Muscle of back (tissue), 13 donors: ENCODE measurements at places on chromosomes 2 and 18.

DNA sequence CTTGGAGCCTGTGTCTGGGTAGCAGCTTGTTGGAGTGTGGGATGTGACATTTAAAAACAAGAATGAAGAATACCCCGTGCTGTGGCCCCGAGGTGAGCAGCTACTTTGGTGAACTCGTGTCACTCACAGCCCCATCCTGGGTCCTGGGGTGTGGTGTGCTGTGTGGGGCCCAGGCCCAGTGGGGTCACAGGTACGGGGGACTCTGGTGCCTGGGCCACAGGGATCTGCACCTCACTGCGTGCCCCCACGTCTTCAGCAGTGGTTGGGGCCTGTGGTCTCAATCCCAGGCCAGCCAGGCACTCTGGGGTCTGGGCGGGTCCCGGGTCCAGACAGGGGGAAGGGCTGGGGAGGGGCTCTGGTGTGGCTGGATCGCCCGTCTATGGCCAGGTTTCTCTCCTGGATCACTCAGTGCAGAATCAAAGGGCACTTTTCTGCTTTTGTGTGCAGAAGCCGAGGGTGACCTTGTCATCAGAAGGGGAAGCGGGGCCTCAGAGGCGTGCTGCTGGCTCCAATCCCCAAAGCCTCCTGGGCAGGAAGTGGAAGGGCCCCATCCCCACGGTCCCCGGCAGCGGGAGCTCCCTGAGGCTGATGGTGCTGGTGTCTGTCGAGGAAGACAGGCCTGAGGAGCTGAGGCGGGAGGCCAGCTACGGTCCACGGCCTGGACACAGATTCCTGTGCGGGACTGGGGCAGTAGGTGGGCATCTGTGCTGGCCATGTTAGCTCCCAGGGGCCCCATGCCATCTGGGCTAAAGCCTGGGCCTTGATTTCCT is 1.4 kb downstream of the GPR35 start:
- no peak for DNase-seq

DNA sequence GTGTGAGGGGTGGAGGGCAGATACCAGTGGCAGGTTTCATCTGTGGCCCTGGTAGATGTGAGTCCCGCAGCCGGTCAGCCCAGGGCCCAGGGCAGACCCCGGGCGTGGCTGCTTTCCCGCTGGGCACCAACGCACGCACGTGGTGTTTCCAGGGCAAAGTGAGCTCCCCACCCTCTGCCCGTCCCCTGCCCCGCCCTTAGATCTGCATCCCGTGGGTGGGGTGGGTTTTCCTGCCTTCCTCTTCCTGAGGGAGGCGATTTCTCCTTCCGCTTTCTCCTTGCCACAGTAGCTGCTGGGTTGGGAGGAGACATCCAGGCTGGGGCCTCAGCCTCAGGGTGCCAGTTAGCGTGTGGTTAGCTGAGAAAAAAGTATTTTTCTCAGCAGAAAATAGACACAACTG is 49.6 kb downstream of the ODC1 start:
- DNase-seq: no peak

DNA sequence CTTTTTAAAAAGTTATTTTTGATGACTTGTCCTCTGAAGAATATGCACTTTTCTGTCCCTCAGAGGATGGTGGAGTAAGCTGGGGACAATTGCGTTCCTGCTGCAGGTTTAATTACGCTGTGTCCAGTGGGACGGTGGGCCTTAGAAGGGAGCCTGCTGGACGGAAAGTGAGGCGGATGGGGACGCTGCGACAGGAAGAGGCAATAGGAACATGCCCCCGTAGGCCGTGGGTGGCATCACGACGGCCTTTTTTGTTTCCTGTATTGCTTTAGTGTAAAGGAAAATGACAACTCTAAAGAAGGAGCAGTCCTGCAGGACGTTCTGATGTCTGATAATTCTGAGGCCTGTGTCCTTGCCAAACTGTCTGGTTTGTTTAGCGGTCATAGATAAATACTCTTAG is 121.6 kb downstream of the NFATC1 start:
- DNase-seq: no peak

- no peak for DNase-seq
Measured at GRCh38 chr2:8477552-8478470, 204.0 kb upstream of the ID2 start.

DNA sequence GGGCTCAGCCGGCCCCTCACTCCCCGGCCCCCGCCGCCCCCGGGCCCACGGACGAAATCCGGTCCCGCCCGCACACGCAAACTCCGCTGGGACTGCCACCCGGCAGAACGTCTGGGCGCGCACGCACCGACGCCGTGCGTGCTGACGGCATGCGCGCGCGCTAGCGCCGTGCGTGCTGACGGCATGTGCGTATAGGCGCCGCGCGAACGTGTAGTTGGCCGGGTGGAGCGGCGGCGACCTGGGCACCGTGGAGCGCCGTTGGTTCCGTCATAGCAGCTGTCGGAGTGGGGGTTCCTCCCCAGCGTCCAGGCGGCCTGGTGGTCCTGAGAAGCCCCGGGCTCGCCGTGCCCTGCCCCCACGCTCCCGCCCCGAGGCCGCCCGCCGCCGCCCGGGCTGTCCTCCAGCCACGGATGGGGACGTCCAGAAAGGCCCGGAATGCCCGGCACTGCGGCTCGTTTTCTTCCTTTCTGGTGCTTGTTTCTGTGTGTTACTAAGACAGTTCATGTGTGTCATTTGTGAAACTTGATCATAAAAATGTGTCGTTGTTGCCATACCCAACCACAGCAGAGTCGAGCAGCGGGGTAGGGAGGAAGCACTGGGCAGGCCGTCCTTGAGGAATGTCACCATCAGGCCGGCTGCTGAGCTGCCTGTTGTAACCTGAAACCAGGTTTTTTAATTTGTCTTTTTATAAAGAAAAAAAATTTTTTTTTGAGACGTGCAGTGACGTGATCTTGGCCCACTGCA is at the start of gene TXNL4A:
TXNL4A (minus strand) TSS at position 113 of the 744 bp plus-strand sequence. CDS start 171 bp downstream, outside the sequence.
- peak; percentile 94 for DNase-seq

DNA sequence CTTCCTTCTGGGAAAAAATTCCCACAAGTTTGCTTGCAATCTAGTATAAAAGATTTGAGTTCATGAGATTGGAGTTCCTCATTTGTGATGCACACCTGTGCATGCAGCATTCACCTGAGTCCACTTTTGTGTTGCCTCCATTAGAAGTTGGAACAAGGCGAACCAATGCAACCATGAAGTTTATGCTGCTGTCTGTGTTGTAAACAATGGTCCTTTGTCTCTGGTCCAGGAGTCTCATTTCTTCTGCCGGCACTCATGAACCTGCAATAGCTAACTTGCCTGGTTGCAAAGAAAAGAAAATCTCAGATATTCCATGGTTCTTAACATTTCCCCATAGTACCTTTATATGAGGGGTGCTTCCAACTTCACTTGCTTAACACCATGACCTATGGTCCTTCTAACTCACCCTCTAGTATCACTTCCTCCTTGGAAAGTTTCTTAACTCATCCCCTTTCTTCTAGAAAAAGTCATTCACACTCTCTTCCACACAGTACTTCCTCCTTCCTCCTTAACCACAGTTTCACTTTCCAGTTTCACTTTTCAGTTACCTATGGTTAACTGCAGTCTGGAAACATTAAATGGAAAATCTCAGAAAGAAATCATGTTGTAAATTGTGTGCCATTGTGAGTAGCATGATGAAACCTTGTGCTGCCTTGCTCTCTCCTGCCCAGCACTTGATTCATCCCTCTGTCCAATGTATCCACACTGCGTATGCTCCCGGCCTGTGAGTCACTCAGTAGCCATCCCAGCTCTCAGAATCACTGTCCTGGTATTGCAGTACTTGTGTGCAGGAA is 128.8 kb upstream of the TRIB2 start:
- DNase-seq: no peak

DNA sequence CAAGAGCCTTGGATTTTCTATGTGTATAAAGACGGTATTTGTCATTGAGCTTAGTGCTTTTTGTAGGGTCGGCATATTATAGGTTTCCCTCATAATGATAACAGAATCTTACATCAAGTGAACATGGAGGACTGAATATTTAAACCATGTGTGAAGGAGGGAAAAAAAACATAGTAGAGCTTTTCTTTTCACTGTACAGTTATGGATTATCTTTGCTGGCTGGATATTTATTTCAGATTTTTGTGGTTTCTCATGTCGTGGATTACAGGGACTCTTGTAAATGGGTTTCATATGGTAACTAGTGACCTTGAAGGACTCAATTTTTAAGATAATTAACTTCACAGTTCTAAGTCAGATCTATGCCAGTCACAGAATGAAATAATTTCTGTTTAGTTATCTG is 330.2 kb upstream of the NRP2 start:
- DNase-seq: peak; percentile 28

- no peak for DNase-seq
Measured at GRCh38 chr2:65153515-65153914, 23.6 kb upstream of the RAB1A start.

GRCh38 chr2:3665886-3666612 is 8.0 kb downstream of the ALLC start:
- no peak for DNase-seq

DNA sequence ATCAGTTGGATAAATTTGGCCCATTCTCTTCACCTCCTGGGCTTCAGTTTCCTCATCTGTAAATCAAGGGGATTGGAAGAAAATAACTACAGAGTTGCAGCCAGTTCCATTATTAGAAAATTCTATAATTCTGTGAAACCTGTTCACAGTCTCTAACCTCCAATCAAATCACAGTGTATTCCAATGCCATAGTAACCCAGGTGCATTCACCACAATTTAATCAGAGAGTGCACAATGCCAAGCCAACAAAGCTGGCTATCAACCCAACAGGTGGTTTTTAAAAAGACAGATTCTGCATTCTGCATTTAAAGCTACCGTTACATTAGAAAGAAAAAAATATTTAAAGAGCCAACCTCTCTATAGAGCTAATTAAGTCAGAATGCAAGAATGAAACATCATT is 308.6 kb downstream of the RNF144A start:
- DNase-seq: no peak

- DNase-seq: no peak
Measured at GRCh38 chr2:185255566-185255965, 483.0 kb upstream of the FSIP2 start.

DNA sequence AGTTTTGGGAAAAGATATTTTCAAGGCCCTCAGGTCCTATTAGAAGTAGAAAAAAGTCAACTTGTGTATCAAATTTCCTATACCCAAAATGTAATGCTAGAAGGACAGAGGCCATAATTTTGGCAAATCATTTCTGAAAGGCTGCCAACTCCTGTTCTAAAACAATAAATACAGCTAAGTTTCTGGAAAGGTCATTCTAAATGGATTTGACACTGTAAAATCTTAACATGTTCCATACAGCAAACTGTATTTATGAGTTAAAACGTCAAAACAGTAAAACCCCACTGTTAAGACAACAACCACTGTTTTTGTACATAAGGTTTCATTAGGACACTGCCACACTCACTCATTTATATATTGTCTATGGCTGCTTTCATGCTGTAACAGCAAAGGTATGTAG is 9.7 kb downstream of the FAM98A start:
- peak; percentile 34 for DNase-seq

- DNase-seq: peak; percentile 10
Measured at GRCh38 chr2:61855318-61855613, 1.4 kb upstream of the FAM161A start.

DNA sequence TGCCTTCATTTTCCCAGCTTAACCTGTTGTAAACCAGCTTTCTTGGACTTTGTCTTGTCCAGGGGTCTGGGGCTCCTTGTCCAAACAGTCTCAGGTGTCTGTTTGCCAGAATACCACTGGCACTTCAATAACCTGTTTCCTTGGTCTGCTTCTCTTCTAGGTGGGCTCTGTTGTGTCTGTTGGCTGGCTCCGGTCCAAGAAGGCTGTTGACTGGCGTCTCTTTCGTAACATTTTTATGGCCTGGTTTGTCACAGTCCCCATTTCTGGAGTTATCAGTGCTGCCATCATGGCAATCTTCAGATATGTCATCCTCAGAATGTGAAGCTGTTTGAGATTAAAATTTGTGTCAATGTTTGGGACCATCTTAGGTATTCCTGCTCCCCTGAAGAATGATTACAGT is 17.0 kb downstream of the SLC20A1 start:
- no peak for DNase-seq

DNA sequence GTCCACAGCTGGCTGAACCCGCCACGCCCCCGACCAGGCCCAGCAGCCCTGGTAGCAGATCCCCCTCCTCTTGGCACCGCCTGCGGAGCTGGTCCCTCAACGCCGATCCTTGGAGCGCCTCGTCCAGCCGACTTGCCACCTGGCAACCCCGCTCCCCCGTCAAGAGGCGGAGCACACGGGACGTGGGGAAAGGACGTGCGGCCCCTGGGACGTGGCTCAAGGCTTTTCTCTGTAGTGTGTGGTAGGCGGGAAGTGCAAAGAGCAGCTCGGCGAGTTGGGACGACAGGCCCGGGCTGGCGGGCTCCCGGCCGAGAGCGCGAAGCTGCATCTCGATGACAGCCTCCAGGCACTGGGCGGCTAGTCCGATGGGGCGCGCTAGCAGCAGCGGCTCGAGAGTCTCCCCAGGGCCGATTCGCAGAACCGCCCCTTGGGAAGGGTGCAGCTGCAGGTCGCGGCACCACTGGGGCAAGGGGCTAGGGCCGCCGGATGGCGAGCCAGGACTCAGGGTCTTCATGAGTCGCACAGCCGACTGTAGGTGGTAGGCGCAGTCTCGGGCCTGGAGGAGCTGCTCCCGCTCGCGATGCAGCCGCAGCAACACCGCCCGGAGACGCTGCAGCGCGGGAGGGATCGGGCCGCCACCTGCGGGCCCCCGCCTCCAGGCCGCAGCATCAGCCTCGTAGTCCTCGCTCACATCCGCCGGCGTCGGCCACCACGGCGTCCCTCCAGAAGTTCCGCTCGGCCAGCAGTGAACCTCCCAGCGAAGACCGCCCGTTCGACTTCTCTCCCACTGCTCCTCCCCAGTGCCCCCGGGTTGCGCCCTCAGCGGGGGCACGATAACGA is 617 bp downstream of the CCDC142 start:
- no peak for DNase-seq

DNA sequence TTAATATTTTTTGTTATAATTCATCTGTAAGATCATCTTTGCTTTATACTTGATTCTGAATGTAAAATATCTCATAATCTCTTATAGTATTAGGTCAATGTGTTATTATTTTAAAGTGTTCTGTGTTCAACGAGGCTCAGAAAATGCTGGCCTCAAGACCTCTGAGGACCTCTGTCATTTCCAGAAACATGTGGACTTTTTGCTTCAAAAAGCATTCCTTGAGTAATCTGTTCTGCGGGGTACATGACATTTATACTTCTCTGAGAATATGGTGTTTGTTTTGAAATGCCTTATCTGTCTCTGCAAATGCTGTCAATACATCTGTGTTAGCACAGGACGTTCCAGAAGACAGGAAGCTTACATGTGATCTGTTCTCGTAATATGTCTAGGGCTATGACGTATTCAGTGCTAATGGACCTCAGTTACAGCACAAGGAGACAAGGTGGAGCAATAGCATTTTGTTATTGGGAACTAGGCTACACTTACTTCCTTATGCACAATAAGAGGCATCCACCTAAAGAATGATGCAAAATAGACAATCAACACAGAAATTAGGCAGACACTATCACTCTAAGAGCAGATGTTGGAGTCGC is 37.6 kb upstream of the IL1RL1 start:
- DNase-seq: no peak

GRCh38 chr18:8785855-8786482 is 80.6 kb downstream of the MTCL1 start:
- DNase-seq: no peak
